ENCODE measurements at places on chromosomes 6 and 20. TPM values are rescaled to one million over a fixed set of nuclear protein-coding genes. Genes with fewer than 3 reads are reported as not detected.
A peak's percentile ranks its signal among the peaks of the same experiment; 100 is the strongest.

GRCh38 chr6:132199343-132199742 lies 201.9 kb downstream of the MOXD1 start:
- no peak for DNase-seq

GRCh38 chr6:25735261-25735660 lies 19.3 kb upstream of the SLC17A4 start:
- no peak for DNase-seq

GRCh38 chr6:157631838-157632614 lies 191.0 kb upstream of the SNX9 start:
- DNase-seq: no peak

DNA sequence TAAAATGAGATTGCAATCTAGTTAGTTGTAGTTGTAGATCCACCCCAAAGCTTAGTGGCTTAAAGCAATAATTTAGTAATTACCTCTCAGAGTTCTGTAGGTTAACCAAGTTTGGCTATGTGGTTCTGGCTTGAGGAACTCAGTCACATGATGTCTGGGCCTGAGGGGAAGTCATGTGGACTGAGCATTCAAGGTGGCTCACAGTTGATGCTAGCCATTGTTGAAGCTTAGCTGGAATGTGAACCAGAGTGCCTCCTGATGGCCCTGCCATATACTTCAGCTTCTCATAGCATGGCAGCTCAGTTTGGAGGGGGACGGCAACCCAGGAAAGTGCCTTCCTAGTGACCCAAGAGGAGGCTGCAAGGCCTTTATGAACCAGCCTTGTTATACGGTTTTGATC lies 263.2 kb upstream of the RNF217 start:
- no peak for DNase-seq

- no peak for DNase-seq
These were observed 936 bp upstream of the TMX4 start for GRCh38 chr20:8020314-8021079.

GRCh38 chr6:10854922-10855632 lies 16.7 kb upstream of the MAK start:
- DNase-seq: no peak

GRCh38 chr6:47403801-47404200 lies 73.8 kb upstream of the CD2AP start:
- no peak for DNase-seq

GRCh38 chr6:153392156-153392555 lies 261.1 kb upstream of the RGS17 start:
- no peak for DNase-seq

- no peak for DNase-seq
These were observed 9.1 kb downstream of the MTRF1L start for GRCh38 chr6:152993431-152993830.

DNA sequence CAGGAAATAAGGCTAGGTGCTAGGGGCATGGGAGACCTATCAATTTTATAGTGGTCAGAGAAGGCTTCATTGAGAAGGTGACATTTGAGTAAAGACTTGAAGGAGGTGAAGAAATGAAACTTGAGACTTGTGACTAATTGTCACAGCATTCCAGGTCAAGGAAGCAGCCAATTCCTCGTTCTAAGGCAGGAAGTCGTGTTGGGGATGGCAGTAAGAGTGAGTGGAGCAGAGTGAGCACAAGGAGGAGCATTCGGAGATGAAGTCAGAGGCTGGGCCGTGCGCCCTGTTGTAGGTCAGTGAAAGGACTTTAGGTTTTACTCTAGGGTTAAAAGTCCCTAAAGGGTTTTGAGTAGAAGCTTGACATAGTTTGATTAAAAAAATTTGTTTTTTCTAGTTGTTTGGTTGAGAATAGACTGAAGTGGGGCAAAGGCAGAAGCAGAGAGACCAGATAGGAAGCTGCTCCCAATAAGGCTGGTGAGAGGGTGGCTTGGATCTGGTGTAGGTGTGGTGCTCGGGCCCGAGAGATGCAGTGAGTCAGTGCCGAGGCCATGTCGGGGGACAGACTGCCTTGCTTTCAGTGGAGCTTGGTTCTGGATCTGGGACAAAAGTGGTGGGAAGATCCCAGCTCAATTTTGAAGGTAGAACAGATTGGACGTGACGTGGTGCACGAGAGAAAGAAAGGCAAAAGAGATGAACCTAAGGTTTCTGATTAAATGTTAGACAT lies 2.6 kb upstream of the RSPH3 start:
- DNase-seq: no peak

DNA sequence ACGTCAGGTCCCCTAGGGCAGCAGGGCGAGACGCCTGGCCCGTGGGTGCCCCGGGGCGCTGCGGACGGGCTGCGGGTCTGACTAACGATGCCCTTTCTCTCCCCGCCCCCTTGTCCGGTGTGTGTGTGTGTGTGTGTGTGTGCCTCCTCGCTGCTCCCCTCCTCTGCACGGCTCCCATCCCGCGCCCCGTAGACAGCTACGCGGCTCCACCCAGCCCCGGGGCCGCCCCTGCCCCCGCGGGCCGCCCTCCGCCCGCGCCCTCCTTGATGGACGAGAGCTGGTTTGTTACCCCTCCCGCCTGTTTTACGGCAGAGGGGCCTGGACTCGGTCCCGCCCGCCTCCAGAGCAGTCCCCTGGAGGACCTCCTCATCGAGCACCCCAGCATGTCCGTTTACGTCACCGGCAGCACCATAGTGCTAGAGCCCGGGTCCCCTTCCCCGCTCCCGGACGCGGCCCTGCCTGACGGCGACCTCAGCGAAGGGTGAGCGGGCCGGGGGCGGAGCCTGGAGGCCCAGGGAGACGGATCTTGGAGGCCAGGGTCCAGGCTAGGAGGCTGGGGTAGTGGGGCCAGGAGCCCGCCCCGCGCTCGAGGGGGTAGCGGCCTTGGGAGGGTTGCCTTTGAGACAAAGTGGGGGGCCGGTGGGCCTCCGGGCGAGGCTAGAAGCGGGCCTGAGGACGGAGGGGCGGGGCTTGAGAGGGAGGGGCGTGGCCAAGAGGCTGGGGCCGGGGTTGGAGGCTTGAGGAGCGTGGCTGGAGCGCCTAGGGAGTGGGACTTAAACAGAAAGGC lies 5.1 kb downstream of the TP53INP2 start:
- DNase-seq: peak; percentile 90

GRCh38 chr6:137737836-137738596 lies 129.0 kb upstream of the TNFAIP3 start:
- DNase-seq: no peak

- no peak for DNase-seq
These were observed 184.1 kb upstream of the GMDS start for GRCh38 chr6:2429460-2429859.

- no peak for DNase-seq
These were observed 278.1 kb downstream of the FRK start for GRCh38 chr6:115782612-115783011.

GRCh38 chr20:10939331-10939941 lies 265.6 kb upstream of the JAG1 start:
- no peak for DNase-seq

GRCh38 chr6:24916496-24916895 lies 19.3 kb downstream of the RIPOR2 start:
- DNase-seq: no peak

DNA sequence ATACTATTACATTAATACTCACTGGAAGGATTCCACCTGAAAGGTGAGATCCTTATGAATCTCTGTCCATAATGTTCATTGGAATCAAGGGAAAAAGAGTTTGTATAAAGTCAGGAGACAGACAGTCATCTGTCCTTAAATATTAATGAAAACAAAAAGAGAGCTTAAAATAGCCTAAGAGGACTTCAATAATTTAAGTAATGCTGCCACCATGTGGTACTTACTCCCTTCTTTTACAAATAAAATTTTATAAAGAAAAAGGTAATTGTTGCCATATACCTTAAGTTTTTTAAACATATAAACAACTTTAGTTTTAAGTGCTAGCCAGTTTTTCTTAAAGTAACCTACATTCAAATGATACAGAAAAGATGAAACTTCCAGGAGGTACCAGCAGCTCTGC lies 5.1 kb downstream of the BLOC1S5 start:
- no peak for DNase-seq

DNA sequence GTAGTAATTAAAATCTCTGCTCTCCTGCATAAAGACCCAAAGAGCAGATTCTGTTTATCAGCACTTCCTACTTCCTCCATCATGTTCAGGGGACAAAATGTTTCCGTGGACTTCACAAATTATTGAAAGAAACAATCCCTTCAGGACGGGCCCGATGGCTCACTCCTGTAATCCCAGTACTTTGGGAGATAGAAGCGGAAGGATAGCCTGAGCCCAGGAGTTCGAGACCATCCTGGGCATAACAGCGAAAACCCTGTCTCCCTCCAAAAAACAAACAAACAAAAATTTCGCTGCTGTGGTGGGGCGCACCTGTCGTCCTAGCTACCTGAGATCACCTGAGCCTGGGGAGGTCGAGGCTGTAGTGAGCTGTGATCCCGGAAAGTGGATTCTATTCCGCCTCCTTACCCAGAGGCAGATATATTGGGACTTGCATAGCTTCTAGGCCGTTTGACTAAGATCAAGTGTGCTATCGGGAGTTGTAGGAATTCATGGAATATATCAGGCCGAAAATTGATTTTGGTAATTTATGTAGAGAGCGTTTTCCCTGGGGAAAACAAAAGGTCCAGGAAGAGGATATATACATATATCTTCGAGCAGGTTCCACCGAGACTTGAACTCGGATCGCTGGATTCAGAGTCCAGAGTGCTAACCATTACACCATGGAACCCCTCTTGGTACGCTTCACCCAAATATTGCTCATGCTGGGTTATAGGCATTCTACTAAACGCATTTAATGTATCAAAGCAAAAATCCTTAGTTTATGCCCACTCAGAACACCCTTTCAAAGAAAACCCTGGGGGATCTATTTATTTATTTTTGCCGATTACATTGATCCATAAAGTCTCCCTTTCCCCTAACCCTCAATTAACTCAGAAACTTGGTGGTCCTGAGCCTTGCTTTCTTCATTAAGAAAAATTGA lies 74.5 kb upstream of the ZNF184 start:
- DNase-seq: no peak

The ZSCAN16 gene
- 6.0 TPM for polyA plus RNA-seq

The AVP gene
- not detected for polyA plus RNA-seq

The ADGB gene
- not detected for polyA plus RNA-seq

The IFNGR1 gene
- polyA plus RNA-seq: 19.4 TPM

The LY86 gene
- polyA plus RNA-seq: 6.3 TPM

The MYL9 gene
- polyA plus RNA-seq: not detected

The IL20RA gene
- not detected for polyA plus RNA-seq

The HLA-DRA gene
- 60.3 TPM for polyA plus RNA-seq
